ENCODE measurements at places on chromosomes 12 and 14.

GRCh38 chr12:19183121-19183838 is 53.7 kb downstream of the PLEKHA5 start:
- no peak for DNase-seq

DNA sequence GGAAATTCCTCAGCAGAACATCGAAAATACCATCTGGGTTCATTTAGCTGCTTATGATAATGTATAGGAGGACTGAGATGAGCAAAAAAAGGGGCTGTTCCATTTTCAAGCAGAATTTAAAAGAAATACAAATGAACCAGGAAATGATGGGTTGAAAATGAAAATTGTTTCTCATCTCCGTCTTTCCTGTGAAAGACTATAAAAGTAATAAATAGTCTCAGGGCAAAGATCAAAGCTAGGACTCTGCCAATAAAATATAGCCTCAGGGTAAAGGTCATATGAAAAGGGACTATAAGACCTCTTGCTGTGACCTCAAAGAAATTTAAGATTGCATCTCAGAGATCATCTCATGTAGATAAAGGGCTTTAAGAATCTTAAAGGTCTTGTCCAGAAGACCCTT is 478.0 kb downstream of the BTG1 start:
- no peak for DNase-seq

GRCh38 chr14:90263748-90264449 is 7.5 kb downstream of the PSMC1 start:
- no peak for DNase-seq

DNA sequence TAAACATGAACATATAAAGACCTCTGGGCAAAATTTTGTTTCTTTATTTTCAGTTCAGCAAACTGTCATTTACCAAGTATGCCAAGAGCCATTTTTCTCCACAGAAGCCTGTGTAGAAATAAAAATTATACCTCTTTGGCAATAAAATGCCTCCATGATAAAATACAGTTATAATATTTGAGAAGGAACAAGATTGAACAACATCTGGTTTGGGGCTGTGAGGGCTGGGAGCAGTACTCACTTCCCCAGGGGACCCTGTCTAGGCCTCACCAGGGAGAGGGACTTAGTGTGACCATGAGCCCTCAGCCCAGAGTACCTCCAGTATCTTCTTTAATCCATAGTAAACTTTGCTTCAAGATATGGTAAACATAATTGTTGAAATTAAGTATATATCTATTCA is 65.1 kb downstream of the DAAM1 start:
- DNase-seq, result no peak

DNA sequence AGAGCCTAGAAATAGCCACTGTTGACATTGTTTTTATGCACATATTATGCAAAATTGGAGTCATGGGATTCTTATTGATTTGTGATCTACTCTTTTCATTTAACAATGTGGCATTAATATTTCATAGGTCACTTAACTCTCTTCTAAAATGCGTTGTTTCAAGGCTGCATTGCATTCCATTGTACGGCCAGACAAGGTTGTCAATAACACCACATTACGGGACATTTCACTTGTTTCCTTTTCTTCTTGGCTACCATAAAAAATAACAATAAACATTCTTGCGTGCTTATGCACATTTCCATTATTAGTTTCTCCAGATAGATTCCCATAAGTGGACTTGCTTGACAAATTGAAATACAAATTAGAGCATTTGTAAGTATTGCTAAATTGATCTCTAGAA is 120.8 kb upstream of the TMCC3 start:
- DNase-seq, result no peak

- no peak for DNase-seq
Measured at GRCh38 chr12:72295744-72296143, 23.6 kb downstream of the TRHDE start.

- no peak for DNase-seq
Measured at GRCh38 chr12:109981311-109981710, 14.9 kb downstream of the GIT2 start.

- peak; percentile 28 for DNase-seq
Measured at GRCh38 chr14:24965934-24966578, 83.9 kb downstream of the STXBP6 start.
